ENCODE measurements at places on chromosomes 3 and 15. TPM values are rescaled to one million over a fixed set of nuclear protein-coding genes. Genes with fewer than 3 reads are reported as not detected.

Gene ZBTB47
- 9.3 TPM for total RNA-seq

Gene STX19
- total RNA-seq = not detected

Gene SIDT1
- 0.13 TPM for total RNA-seq

Gene IL12A
- total RNA-seq = 6.9 TPM
